Adipocyte (in vitro differentiated cells): ENCODE measurements at places on chromosomes 4 and X.

GRCh38 chrX:1909419-1910206, 294.8 kb downstream of the ASMT start:
- no peak for DNase-seq

GRCh38 chr4:112823156-112823555, 186.2 kb downstream of the LARP7 start:
- DNase-seq = no peak

GRCh38 chr4:171035909-171036308, 777.3 kb upstream of the GALNTL6 start:
- DNase-seq = no peak

GRCh38 chr4:41452484-41453225, 85.3 kb upstream of the LIMCH1 start:
- no peak for DNase-seq

DNA sequence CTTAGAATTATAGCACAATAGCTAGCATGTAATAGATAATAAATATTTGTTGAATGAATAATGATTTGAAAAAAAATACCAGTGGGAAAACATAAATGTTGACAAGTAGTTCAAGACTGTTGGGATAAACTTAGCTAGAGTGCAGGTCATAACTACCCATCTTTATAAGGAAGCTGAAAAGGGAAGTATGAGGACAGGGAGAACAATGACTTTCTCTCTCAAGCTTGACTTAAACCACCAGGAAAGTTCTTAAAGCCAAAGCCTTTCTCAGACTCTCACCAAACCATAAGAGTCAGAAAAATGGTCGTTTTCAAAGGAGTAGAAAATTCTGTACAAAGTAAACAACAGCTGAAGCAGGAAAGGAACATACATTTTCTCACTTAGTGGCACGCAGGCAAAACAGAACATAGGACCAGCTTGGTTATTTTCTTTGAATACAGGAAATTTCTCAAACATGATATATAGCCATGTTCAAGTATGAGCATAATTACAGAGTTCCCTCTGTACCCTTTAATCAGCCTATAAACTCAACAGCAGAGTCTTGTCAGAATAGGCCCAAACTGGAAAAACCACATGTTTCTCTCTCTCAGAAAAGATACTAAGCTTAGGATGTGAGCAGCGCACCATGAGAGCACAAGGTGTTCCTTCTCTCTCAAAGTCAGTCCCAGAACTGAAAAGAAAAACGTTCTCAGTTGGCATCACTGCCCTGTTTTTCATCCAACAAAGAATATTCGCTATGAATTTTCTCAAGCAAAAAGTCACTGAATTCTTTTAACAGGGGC, 28.7 kb downstream of the MAPK10 start:
- no peak for DNase-seq

DNA sequence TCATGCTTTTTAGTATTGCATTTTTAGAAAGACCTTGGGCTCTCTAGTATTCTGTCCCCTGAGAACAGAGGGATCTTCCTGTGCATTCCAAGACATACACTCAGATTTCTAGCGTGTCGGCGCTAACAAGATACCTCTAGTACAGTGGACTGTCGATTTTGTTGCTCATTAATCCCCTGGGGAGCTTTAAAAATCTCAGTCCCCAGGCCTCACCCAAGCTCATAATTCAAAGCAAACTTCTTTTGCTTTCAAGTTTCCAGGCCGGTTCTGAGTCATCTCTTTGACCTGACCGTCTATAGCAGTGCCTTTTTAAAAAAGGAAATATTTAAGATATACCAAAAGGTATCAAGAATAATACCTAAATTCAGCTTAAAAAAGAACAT, 137.0 kb downstream of the AMMECR1 start:
- peak; percentile 53 for DNase-seq

DNA sequence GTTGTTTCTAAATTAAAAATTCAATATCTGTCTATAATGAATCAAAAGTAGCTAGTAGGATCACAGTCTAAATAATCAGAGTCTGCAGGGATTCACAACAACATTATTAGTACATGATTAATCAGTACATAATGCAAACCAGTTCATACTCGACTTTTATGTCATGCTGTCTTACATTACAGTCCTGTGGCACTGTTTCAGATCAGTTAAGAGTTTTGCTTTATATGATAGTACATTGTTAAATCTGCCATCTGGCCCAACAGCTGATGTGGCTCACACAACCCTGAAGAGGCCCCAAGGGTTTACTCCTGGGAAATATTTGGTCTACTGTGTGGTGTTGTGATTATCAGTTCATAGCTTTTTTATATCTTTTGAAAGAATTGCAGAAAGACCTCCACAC, 247.1 kb upstream of the ETNPPL start:
- peak; percentile 77 for DNase-seq

DNA sequence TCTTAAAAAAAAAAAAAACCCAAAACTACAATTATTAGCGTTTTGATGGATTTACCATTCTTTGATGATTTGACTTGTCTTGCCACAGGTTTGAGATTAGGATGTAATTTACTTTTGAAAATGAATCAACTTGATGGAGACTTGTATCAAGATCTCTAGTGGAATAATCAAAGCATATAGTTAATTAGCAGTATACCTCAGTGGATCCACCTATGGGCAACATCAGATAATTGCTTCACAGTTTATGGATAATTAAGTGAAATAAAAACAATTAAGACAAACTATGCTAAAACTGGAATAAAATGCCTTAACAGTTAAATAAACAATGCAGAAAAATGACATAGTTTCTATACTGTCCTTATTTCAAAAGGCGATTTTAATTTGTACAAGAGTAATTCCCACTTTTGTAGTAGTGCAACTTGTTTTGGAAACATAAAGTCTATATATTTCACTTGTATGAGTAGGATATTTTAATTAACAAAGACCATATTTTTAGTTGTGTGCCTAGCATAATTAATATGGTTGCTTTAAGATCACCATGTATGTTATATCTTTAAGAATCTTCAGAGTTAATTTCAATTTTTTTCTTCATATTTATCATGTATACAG, 4.2 kb downstream of the CPEB2 start:
- DNase-seq = peak; percentile 52

- no peak for DNase-seq
These were observed at the start of gene ARX for GRCh38 chrX:25015486-25016360. TSS of gene ARX (minus strand) at chrX:25015965. CDS start at chrX:25015737, 228 bp downstream.

- DNase-seq = no peak
These were observed 630.4 kb downstream of the CCSER1 start for GRCh38 chr4:90757534-90758060.

DNA sequence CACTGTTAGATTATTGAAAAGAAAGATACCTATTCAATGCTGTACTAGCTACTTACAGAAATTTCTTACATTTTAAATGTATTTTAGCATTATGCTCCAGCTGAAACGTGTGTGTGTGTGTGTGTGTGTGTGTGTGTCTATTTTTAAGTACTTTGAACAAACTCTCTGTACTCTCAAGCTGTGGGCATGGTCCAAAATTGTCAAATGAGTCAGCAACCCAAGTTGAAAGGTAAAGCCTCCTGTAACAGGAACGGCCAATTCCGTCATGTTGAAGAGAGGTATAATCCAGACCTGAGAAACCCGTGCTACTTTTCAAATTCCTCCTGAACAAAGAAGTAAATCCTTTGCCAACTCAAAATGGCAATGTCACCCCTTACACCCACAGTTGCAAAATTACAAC, 20.5 kb downstream of the MAOB start:
- no peak for DNase-seq

- peak; percentile 29 for DNase-seq
These were observed 50.0 kb downstream of the TET2 start for GRCh38 chr4:105196523-105197145.

DNA sequence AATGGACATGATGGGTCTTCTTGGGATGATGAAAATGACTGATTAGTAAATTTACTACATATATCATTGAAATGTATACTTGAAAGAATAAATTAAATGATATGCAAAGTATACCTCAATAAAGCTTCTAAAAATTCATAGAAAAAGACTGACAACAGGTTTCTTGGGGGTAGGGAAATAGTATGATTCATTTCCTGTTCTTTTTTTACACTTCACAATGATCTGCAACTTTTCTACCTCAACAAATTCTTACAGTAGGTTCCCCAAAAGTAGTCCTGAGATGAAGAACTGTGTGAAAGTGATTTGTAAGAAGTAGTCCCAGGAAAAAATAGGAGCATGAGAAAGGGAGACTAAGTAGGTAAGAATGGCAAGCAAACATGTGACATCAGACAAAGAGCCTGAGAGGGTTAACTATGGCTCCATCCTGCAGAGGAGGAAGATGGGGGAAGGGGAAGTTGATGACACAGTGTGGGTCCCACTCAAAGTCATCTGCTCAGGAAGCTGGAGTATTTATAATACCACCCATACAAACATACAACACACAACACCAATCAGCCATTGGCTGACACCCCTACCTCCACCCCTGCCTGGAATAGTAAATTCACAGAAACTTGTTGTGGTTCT, 73.9 kb downstream of the ARHGAP6 start:
- no peak for DNase-seq

- no peak for DNase-seq
These were observed 11.1 kb downstream of the CNGA2 start for GRCh38 chrX:151745651-151746050.

DNA sequence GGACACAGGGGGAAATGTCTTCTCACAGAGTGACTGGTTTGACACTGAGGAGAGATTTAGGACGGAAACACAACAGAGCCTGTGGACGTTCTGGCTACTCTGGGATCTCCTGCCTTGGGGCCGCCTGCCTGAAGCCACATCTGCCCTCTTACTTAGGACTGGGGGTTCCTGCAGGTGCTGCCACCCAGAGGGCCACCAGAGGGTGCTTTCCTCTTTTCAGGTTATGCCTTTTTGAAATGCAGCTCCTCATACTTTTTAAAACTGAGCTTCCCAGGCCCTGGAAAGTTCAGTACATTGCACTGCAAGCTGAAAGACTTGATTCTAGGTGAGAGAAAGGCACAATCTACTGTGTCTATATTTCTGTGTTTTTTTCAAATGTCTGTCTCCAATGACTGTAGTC, 92.2 kb upstream of the PGRMC2 start:
- peak; percentile 54 for DNase-seq

GRCh38 chr4:13313856-13314255, 170.3 kb downstream of the RAB28 start:
- DNase-seq = no peak

DNA sequence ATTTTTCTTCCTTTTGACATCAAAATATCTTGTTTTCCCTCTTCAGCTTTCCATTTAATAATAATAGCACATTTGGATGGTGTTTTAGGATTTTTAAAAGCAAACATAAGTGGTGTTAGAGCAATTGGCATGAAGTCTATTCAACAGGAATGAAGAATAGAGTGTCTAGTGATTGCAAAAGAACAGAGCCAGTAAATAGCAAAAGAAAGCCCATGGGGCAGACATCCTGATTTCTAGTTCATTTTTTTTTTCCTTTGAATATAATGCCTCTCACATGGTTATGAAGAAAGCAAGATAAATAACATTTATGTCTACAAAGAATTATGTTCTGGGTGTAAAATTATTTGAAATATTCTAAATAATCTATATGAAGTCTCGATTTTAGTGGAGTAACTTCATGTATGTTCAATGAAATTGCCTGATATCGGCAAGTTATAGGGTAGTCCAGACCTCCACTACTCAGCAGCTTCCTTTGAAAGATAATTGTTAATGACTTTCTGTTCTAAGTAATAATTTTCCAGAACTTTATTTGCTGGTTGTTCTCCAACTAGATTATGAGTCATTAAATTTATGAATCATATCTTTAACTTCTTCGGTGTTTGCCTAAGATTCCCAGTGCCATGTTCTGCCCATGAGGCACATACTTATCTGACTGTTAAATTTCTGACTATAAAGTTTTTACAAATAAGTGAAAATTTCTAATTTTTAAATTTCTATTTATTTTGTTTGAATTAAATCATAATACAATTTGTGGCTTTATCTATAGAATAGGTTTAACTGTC, 587.9 kb downstream of the TLL1 start:
- peak; percentile 42 for DNase-seq
